ENCODE measurements at places on chromosomes 6 and 20. TPM values are rescaled to one million over a fixed set of nuclear protein-coding genes. Genes with fewer than 3 reads are reported as not detected.

GRCh38 chr6:37549154-37549553 lies 49.5 kb upstream of the CCDC167 start:
- H3K36me3 ChIP-seq: no peaks in the 10 kb centered on the region
- H3K4me3 ChIP-seq: no peak overlapping the region
- H3K4me1 ChIP-seq: peaks cover 48% of the 10 kb centered on the region
- H3K27me3 ChIP-seq: no peaks in the 10 kb centered on the region
- no peak overlapping the region for H3K27ac ChIP-seq

- H3K4me1 ChIP-seq: no peaks in the 10 kb centered on the region
- H3K36me3 ChIP-seq: no peaks in the 10 kb centered on the region
- no peak overlapping the region for H3K27ac ChIP-seq
- no peak for DNase-seq
Observed at GRCh38 chr6:14269436-14269835, 151.9 kb downstream of the CD83 start.

The FRK gene
- 0.91 TPM for total RNA-seq

The FOXS1 gene
- 1.5 TPM for total RNA-seq

The POU5F1 gene
- total RNA-seq: not detected

GRCh38 chr6:47529734-47530133 lies 52.1 kb downstream of the CD2AP start:
- H3K27me3 ChIP-seq: no peaks in the 10 kb centered on the region
- peaks cover 7% of the 10 kb centered on the region for H3K36me3 ChIP-seq

The TOX2 gene
- total RNA-seq: 6.2 TPM

DNA sequence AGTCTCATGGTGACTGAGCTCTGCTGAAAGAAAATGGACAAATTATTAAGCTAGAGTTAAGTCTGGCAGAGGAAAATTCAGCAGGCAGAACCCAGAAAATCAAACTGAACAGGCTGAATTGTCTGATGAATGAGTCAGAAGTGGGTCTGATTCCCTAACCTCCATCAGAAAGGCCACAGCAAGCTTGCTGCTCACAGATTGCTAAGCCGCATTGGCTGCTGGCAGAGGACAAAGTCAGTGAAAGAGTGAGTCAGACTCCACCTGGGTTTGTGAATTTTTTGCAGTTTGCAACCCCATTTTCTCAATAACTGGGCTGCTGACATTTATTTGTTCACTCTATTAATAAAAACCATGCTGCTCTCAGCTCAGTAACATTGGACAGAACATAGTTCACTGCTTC lies 191.3 kb downstream of the EPM2A start:
- H3K27me3 ChIP-seq: no peaks in the 10 kb centered on the region
- H3K4me1 ChIP-seq: no peaks in the 10 kb centered on the region
- H3K27ac ChIP-seq: no peak overlapping the region
- H3K36me3 ChIP-seq: no peaks in the 10 kb centered on the region
- DNase-seq: no peak
- H3K4me3 ChIP-seq: no peak overlapping the region

DNA sequence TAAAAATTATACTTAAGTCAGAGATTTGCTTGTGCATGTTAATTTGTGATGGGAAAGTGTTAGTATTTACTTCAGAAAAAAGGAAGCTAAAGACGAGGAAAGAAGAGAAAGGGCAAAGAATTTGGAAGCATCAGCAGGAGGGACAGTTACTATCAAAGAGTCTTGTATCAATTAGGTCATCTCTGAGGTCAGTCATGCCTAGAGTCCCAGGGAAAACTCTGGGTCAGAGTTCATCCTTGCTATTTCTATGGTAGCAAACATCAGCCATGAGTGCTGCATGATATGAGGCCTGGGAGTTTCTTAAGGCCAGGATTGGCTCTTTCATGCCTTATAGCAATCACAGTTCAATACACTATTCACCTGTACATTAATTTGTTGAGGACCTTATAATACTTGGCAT lies 292.9 kb downstream of the FARS2 start:
- no peaks in the 10 kb centered on the region for H3K4me1 ChIP-seq
- H3K27me3 ChIP-seq: no peaks in the 10 kb centered on the region

DNA sequence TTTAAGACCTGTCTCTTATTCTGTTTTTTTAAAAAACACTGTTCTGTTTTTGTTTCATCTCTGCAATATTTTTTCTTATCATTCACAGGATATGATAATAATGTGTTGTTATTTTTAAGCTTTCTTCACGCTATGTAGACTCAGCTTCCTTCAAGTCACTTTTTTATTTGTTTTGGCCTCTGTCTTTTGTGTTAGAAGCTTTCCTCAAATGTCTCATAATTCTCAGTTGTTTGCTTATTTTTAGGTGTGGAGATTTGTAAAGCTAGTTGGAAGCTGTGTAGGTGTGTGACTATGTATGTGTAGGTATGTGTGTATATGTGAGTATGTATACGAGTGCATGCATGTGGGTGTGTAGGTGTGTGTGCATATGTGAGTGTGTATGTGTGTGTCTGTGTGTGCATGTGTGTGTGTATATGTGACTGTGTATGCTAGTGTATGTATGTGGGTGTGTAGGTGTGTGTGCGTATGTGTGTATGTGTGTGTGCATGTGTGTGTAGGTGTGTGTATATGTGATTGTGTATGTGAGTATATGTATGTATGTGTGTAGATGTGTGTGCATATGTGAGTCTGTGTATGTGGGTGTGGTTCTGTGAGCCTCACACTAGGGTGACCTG lies 16.3 kb upstream of the VEGFA start:
- H3K36me3 ChIP-seq: no peaks in the 10 kb centered on the region
- no peak for DNase-seq
- no peaks in the 10 kb centered on the region for H3K4me1 ChIP-seq
- no peak overlapping the region for H3K27ac ChIP-seq

GRCh38 chr6:88586371-88587149 lies 376.9 kb downstream of the RNGTT start:
- H3K36me3 ChIP-seq: no peaks in the 10 kb centered on the region
- H3K4me3 ChIP-seq: no peak overlapping the region
- no peaks in the 10 kb centered on the region for H3K4me1 ChIP-seq

The OR2B6 gene
- not detected for total RNA-seq

The LINC00237 gene
- total RNA-seq: not detected

DNA sequence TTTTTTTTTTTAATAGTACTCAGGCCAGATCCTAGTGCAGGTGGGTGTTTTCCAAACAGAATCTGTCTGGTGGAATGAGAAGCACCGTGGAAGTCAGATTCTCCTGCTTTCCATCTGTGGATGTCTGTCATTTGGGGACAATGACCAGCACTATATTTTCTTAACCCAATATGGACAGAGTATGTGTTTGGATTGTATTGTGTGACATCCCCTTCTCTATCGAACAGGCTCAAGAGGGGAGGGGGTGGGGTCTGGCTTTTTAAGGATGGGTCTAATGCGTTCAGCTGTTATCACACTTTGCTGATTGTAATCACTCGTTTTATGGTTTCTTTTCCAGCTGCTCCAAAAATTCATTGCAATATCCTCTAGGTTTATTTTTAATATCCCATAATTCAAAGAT lies 197.5 kb upstream of the CEP162 start:
- DNase-seq: no peak
- peaks cover 27% of the 10 kb centered on the region for H3K4me1 ChIP-seq
- H3K27ac ChIP-seq: no peak overlapping the region
- H3K4me3 ChIP-seq: no peak overlapping the region
- no peaks in the 10 kb centered on the region for H3K27me3 ChIP-seq

DNA sequence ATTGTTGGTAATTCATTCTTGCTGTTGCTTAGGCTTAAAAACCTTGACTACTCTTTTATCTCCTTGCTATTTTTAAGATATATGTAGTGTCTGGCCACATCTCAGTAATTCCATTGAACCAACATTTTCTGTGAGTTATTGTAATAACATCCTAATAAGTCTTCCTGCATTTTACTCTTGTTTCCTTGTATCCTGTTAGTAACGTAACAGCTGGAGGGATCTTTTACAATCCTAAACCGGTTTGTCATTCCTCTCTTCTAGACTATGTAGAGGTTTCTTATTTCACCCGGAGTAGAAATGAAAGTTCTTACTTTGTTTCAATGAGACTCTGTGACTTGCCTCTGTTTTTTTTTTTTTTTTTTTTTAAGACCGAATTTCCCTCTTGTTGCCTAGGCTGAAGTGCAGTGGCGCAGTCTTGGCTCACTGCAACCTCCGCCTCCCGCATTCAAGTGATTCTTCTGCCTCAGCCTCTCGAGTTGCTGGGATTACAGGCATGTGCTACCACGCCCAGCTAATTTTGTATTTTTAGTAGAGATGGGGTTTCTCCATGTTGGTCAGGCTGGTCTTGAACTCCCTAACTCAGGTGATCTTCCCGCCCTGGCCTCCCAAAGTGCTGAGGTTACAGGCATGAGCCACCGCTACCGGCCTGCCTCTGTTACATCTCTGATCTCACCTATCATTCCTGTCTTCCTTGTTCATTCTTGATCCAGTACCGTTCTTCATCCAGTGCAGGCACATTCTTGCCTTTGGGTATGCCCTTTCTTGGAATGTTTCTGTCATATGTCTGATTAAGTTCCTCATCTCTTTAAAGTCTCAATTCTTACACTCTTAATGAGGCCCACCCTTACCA lies 44.7 kb downstream of the NCOA3 start:
- peaks cover 29% of the 10 kb centered on the region for H3K4me1 ChIP-seq
- no peaks in the 10 kb centered on the region for H3K36me3 ChIP-seq
- no peak for DNase-seq
- no peak overlapping the region for H3K4me3 ChIP-seq
- no peak overlapping the region for H3K27ac ChIP-seq
- no peaks in the 10 kb centered on the region for H3K27me3 ChIP-seq

DNA sequence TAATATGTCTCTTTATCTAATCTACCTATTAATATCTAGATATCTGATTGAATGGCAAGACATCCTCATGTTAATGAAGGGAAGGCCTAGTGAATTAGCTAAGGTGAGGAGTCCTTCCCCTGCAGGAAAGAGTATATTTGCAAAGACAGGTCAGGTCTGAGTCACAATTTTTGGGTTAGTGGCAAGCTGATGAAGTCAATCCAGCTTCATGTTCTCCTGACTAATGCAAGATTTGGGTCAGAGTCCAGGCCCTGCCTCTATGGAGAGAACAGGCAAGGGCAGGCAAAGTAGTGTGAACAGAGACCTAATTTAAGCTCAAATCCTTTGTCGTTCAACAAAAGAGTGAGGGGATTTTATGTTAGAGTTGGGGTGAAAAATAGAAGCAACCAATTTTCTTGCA lies 496.7 kb downstream of the BMP2 start:
- no peaks in the 10 kb centered on the region for H3K4me1 ChIP-seq
- H3K4me3 ChIP-seq: no peak overlapping the region
- no peak overlapping the region for H3K27ac ChIP-seq
- H3K27me3 ChIP-seq: no peaks in the 10 kb centered on the region
- H3K36me3 ChIP-seq: no peaks in the 10 kb centered on the region

The AKAP12 gene
- 5.3 TPM for total RNA-seq

The TRAPPC3L gene
- 0.06 TPM for total RNA-seq

The FAM83C gene
- total RNA-seq: not detected

The KIAA0408 gene
- 5.8 TPM for total RNA-seq

The GRM1 gene
- total RNA-seq: not detected

- H3K4me1 ChIP-seq: peaks cover 15% of the 10 kb centered on the region
- no peak overlapping the region for H3K27ac ChIP-seq
- H3K27me3 ChIP-seq: no peaks in the 10 kb centered on the region
- DNase-seq: no peak
- H3K36me3 ChIP-seq: peaks cover 29% of the 10 kb centered on the region
- H3K4me3 ChIP-seq: no peak overlapping the region
Observed at GRCh38 chr6:16139556-16139955, 10.7 kb downstream of the MYLIP start.

DNA sequence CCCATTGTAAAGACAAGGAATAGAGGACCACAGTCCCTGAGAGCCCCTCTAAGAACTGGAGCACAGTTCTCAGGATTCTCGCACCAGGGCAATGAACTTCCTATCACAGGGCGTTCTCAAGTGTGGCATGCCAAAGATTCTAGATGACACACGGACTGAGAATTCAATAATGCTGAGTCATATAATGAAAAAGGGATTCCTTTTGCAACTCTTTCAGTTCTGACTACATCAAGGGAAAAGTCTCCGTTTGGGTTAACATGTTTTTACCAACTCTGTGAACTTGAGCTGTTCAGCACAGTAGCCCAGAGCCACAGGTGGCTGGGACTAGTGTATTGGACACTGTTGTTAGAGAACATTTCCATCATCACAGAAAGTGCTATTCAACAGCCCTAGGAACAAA lies 3.4 kb downstream of the MED20 start:
- peaks cover 29% of the 10 kb centered on the region for H3K4me1 ChIP-seq
- DNase-seq: peak; percentile 92
- H3K4me3 ChIP-seq: no peak overlapping the region

- no peak overlapping the region for H3K4me3 ChIP-seq
- peaks cover 34% of the 10 kb centered on the region for H3K4me1 ChIP-seq
- peak; percentile 90 for DNase-seq
Observed at GRCh38 chr6:144248476-144249301, 36.4 kb upstream of the UTRN start.

The HFE gene
- total RNA-seq: 3.5 TPM

GRCh38 chr20:19047040-19047950 lies 165.1 kb upstream of the SLC24A3 start:
- H3K27ac ChIP-seq: no peak overlapping the region
- H3K4me1 ChIP-seq: no peaks in the 10 kb centered on the region
- no peak overlapping the region for H3K4me3 ChIP-seq
- no peak for DNase-seq
- no peaks in the 10 kb centered on the region for H3K27me3 ChIP-seq

DNA sequence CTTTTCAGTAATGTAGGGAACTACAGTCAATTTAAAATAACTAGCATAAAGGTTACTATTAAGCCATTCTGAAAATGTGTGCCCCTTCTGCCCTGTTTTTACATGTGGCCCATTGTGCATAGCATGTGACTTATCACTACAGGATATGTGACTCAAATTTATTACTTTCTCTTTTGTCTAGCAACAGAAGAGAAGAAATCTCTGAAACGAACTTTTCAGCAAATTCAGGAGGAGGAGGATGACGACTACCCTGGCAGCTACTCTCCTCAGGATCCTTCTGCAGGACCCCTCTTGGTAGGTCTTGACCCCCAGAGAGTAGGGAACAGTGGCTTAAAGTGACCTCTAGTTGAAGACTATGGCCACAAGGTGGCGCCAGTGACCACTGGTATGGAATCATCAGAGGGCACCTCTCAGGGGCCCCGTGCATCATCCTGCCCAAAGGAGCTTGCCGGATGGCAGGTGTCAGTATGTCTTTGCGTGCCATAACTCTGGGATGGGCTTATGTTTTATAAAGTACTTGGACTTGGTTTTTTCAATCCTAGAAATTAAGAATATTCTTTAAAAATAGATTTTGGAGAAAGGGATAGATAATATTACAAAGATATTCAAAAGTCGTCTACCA lies 23.9 kb downstream of the RPRD1B start:
- H3K4me3 ChIP-seq: no peak overlapping the region
- peaks cover 4% of the 10 kb centered on the region for H3K4me1 ChIP-seq
- no peak overlapping the region for H3K27ac ChIP-seq
- DNase-seq: peak; percentile 79

The MATN4 gene
- total RNA-seq: 0.50 TPM
